ENCODE measurements at places on chromosomes 4 and X. TPM values are rescaled to one million over a fixed set of nuclear protein-coding genes. Genes with fewer than 3 reads are reported as not detected.

The ARAP2 gene
- 0.47 TPM for total RNA-seq

The CT83 gene
- total RNA-seq: not detected

The GATA1 gene
- total RNA-seq: not detected

The FGF2 gene
- 49.1 TPM for total RNA-seq

The PCYT1B gene
- total RNA-seq: 0.08 TPM

The FAM114A1 gene
- total RNA-seq: 21.6 TPM

The HELT gene
- total RNA-seq: not detected

The NAP1L2 gene
- 0.94 TPM for total RNA-seq

The DKK2 gene
- not detected for total RNA-seq

The GRID2 gene
- not detected for total RNA-seq

The NR0B1 gene
- total RNA-seq: 22.4 TPM

The KLKB1 gene
- total RNA-seq: not detected

The ERAS gene
- 0.16 TPM for total RNA-seq

The GAGE13 gene
- not detected for total RNA-seq

Data from A549 treated with AZD2906 at 1 μM for 4 hours (cell line).